Stimulated activated CD4-positive, alpha-beta T cell treated with anti-CD3 and anti-CD28 coated beads, TNF-alpha, amount 100 ng/mL, for 48 hours (primary cell): ENCODE measurements at places on chromosomes 7 and 10.

DNA sequence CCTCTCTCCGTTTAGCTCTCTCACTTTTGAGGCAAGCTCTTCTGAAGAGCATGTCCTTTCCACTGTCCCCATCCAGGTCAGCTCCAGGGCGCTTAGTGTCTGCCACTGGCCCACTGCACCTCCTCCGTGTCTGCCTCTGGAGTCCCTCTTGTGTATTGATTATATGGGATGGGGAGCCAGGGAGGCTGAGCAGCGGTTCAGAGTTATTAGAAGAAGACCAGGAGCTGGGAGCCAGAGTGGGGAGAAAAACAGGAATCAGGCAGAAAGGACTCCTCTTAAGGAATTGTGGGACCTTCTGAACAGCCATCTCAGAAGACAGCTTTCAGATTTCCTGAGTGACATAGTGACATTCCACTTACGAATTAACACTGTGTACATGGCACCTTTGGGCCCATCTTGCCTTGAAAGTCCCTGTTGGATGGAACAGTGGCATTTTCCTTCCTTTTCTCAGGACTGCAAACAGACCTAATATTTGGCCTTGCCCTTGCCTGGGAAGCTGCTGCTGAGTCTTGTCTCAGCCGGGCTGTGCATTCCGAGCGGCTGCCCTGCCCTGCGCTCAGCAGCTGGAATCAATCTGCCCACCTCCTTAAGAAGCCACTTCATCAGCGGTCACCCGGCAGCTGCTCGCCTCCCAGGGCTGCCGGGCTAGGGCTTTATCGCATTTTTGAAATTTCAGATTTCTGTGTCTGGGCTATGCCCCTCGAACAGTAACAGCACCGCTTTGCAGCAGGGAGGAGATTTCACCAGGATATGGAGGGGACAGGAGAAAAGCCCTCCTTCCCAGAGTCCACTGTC is 81.1 kb upstream of the PRKG1 start:
- DNase-seq = no peak

DNA sequence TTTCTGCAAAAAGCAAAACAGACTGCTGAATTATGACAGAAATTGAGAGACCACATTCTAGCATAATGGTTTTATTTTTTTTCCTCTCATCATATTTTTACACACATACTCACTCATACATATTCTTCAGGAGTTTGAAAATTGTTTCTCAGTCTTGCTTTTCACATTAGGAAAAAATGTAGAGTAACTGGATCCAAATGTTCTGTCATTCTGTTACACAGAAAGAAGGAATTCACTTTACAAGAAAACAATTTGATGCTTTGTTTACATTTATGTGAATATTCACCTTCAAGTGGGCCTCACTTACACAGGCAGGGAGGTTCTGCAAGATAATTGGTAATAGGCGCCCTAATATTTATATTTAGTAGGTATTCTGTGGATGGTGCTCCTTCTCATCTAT is 82.0 kb downstream of the ARL4A start:
- no peak for DNase-seq

- DNase-seq = no peak
These were observed 21.7 kb upstream of the WNT16 start for GRCh38 chr7:121307021-121307574.

- DNase-seq = no peak
These were observed 633.2 kb downstream of the TNS3 start for GRCh38 chr7:46948716-46949115.

DNA sequence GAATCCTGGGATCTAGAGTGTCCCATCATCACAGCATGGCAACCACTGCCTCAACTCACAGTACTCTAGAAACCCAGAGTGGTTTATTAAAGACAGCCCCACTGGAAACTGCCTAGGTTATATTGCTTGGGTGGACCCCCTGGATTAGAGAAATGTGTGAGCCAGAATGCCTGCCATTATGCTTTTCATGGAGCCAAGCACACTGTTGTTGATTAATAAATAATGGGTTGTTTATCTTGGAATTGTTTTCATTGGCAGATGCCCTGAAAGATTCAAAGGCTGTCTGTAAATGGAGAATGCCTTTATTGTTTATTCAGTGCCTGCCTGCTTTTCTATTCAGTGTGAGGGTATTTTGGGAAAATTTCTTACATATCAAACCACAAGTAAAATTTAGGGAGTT is 52.1 kb downstream of the GNAI1 start:
- no peak for DNase-seq

GRCh38 chr10:58360412-58361004 is 24.7 kb upstream of the TFAM start:
- DNase-seq = no peak

GRCh38 chr7:47332681-47333553 is 249.0 kb downstream of the TNS3 start:
- DNase-seq = no peak

DNA sequence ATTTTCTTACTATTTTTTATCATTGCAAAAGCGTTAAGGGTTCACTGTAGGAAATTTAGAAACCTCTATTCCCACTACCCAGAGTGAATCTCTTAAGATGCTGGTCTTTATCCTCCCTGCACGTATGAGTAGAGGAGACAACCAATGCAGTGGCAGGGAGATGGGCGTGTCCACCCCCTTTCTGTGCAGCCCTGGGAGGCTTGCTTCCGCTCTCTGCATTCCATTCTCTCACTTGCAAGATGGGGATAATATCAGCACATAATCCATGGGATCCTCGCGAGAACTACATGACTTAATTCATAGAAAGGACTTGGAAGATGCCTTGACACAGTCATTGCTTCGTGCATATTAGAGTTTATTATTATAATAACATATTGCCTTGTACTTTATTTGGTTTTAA is 196.2 kb downstream of the KLF6 start:
- no peak for DNase-seq

DNA sequence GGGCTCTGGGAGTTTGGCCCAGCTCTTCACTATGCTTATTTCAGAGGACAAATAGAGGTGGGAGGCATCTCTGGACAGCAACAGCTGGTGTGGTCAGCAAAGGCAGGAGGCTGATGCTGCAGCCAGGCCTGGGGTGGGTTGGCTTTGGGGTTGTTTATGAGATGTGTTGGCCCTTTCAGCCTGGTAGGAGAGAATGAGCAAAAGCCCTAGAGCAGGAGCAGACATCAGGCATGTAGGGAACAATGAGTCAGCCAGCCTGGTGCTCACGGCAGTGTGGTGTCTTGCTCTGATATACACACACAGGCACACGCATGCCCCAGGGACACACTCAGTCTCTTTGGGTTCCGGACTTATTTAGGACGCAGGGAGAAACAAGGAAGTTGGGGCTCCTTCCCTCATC is 157.1 kb downstream of the PRKCQ start:
- DNase-seq = no peak

GRCh38 chr10:31393844-31394243 is 74.8 kb downstream of the ZEB1 start:
- DNase-seq = no peak

DNA sequence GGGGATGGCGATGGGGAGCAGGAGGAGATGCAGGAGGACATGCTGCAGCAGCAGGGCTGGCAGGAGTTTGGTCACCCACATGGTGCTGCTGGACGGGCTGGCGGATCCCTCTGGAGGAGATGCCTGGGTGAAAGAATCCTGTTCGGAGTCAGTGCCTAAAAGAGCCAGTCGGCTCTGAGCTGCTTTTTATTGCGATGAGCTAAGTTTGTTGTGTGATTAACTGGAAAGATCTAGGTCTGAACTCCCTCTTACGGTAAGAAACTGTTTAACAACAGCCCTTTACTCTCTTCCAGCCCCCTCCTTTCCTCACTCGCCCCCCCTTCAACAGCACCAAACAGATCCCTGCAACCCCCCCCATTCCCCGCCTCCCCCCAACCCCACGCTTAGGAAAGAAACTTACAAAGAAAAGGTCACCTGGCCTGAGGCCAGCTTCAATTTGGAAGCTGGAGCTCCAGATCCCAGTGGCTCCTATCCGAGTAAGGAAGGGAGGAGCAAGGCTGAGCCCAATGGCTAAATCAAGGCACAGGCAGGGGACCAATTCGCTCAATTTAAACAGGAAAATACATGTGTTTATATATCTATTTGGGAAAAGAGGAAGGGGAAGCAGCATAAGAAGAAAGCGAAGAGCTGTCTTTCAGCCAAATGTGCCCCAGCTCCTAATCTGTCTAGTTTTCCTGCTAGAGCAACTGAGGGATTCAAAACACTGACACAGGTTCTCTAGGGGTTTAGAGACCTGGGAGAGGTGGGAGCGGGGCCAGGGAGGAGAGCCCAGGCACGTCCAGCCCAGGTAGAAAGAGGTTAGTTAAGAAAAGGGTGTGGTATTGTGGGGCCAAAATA is at the start of gene HGF:
Gene HGF (minus strand): TSS at position 157 of the 837 bp plus-strand sequence. CDS start 76 bp downstream, at position 81.
- no peak for DNase-seq

GRCh38 chr10:73106301-73106700 is 4.0 kb upstream of the NUDT13 start:
- no peak for DNase-seq

DNA sequence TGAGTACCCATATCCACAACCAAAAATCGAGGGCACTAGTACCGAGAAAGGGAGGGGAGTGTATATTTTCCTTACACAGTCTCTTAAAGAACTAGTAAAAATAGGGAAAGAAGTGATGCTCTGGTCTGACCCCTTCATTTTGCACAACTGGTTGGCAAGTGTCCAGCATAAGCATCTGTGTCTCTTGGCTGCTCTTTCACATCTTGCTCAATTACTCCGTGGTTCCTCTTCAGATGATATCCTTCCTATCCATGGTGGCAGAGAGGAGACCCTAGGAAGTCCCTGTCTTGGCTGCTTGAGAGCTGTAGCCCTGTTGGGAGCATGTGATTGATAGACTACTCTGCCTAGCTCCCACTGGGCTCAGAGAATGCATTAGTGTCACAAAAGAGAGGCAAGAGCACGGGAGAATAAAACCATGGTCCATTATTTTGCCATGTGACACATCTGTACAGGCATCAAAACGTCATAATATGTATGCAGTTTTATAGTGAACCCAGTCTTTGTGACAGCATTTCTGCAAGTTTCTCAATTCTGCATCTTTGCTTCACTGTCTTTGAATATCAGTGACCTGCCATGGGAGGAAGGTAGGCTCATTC is 111.8 kb upstream of the ANKRD1 start:
- no peak for DNase-seq

DNA sequence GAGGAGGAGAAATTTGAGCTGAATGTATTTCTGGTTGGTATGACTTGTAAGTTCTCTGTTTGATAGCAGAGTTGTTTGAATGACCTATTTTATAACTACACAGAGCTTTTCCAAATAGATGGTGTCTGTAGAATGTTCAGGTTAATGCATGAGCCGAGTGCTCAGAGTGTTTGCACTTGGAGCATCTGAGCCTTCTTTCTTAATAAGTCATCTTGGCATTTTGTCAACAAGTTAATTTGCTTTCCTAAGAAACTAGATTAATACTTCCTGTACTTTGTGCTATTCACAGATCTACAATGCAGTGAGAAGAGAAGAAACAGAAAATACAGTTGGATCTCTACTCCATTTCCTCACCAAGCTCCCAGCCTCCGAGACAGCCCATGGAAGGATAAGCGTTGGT is 138.2 kb downstream of the PLCE1 start:
- no peak for DNase-seq

GRCh38 chr10:20237586-20237985 is 421.4 kb downstream of the PLXDC2 start:
- DNase-seq = no peak

DNA sequence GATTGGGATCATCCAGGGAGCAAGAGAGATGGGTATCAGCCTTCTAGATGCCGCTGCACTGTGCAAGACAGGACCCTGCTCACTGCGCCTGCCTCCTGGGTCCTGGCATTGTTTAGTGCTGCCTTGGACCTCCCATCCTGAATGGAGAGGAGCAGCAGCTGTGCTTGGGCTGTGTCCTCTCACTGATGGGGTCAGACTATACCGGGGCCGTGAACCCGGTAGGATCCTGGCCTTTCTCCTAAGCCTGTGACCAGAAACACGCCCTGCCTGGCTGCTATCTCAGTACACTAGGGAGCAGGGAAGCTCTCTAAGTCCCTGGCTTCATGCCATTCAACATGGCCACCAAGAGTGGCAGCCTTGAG is 309.4 kb upstream of the ZNF32 start:
- no peak for DNase-seq

- no peak for DNase-seq
These were observed 10.3 kb downstream of the ITPRIP start for GRCh38 chr10:104327745-104328645.

DNA sequence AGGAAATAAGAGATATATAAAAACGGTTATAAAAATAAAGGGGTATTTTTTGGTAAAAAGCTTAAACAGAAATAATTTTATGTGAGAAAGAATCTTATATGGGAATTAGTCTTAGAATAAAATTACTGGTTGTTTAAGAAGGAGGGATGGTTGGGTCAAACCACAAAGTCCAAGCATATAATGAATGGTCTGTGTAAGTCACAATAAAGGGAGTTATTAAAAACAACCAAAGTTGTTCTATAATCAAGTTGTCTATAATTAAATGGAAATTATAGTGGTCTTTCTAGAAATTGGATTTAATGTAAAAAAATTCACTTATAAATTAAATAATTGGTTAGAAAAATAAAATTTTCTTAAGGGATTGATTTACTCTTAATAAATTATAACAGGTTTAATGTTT is 304.8 kb downstream of the POM121L12 start:
- no peak for DNase-seq

DNA sequence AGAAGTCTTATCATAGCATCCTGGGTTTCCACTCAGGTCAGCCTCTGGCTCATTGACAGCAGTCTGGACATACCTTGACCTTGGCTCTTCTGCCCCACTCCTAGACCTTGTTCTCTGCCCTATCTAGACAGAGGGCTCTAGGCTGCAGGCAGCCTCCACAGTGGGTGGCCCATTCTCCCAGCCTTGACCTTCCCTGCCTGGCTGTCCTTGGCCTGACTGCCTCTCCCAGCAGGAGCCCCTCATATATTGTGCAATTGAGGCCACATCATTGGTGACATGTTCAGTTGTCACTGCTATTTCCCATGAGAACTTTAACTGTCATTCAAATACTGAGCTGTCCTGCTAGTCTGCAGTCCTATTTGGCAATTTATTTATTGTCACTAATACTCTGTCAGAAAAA is 503.4 kb downstream of the PLXNA4 start:
- DNase-seq = no peak

GRCh38 chr7:34091321-34091917 is 186.1 kb downstream of the BMPER start:
- DNase-seq = no peak

- DNase-seq = no peak
These were observed 61.9 kb downstream of the CAMK2B start for GRCh38 chr7:44263326-44264082.

DNA sequence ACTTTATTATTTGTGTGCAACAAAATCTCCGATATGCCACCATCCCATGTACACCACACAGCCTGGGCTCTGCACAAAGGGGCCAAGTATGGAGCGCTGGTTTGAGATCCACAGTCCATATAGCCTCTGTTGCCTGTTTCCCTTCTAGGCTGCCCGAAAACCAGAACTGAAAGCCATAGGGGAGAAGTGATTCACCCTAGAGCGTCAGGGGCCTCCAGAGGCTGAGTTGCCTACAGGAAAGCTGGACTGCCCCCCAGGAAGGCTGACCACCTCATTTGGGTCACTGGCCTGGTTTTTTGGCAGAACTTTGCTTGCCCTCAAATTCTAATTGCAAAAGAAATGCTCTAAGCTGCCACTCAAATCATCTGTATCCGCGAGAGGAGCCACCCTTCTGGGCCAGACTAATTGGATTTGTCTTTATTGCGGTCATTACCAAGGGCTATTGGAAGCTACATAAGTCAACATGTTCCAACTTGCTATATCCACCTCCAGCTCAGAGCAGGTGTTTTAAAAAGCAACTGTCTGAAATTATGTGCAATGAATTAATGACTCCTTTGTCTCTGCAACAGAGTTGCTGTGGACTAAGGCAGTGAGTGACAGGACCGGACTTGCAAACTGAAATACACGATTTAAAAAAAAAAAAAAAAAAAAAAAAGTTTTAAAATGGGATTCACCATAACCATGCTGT is 28.3 kb upstream of the FRMD4A start:
- no peak for DNase-seq

- no peak for DNase-seq
These were observed 122.6 kb downstream of the DKK1 start for GRCh38 chr10:52436664-52437063.
